ENCODE measurements at places on chromosomes 1 and 21.

GRCh38 chr1:184792450-184792969, 37.9 kb upstream of the EDEM3 start:
- DNase-seq = no peak

DNA sequence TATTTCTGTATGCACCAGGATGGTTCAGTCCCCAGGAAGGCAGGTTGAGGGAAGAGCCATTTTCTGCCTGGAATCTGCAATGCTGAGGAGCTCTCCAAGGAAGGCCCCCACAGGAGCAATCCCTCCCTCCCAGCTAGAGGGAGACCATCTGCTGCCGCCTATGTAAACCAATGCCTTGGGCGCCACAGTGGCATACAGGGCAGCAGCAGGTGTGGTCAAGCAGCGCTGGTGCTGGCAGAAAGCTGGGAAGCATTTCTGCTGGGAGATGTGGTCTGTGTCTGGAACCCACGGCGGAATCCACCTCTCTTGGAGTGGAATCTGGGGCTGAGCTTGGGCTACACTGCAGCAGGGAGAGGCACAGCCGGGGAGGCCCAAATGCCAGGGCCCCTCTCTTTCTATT, 283.3 kb downstream of the RRAGC start:
- DNase-seq = peak; percentile 19

- no peak for DNase-seq
Observed at GRCh38 chr1:185487026-185487425, 170.0 kb upstream of the IVNS1ABP start.

- no peak for DNase-seq
Observed at GRCh38 chr1:241857131-241857530, 9.1 kb downstream of the EXO1 start.

DNA sequence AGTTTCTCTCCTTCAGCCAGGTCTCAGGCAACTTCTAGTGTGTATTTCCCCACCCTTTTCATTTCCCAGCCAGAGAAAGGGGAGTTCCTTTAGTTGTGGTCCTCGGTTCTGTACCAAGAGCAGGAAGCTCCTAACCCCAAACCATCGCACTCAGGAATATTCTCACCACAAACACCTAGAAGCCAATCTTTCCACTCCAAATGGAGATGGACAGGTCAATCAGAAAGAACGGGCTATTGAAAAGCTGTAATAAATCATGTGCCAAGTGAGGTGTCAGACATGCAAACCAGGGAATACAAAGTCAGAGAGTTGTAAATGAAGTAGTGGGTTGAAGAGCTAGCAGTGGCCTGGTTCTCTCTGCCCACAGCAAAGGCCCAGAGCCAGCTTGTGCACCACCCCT, 77.2 kb downstream of the KCNN3 start:
- DNase-seq = no peak

GRCh38 chr1:53315456-53316423, 12.1 kb downstream of the LRP8 start:
- DNase-seq = no peak

DNA sequence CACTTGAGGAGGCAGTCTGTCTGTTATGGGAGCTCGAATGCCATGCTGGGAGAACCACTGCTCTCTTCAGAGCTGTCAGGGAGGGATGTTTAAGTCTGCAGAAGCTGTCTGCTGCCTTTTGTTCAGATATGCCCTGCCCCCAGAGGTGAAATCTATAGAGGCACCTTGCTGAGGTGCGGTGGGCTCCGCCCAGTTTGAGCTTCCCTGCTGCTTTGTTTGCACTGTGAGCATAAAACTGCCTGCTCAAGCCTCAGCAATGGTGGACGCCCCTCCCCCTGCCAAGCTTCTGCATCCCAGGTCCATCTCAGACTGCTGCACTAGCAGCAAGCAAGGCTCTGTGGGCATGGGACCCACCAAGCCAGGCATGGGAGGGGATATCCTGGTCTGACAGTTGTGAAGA, 247.5 kb downstream of the LMX1A start:
- DNase-seq = no peak

- DNase-seq = no peak
Observed at GRCh38 chr1:25799935-25800702, at the start of gene SELENON. SELENON (plus strand) TSS chr1:25800193; CDS start chr1:25800231, 38 bp downstream.

- no peak for DNase-seq
Observed at GRCh38 chr1:63042278-63042677, 258.3 kb downstream of the ATG4C start.

- no peak for DNase-seq
Observed at GRCh38 chr1:172895761-172896160, 155.0 kb downstream of the TNFSF18 start.

- no peak for DNase-seq
Observed at GRCh38 chr21:36698385-36698980, 432 bp upstream of the SIM2 start.

- DNase-seq = no peak
Observed at GRCh38 chr1:13871413-13871812, 171.4 kb downstream of the PRDM2 start.

DNA sequence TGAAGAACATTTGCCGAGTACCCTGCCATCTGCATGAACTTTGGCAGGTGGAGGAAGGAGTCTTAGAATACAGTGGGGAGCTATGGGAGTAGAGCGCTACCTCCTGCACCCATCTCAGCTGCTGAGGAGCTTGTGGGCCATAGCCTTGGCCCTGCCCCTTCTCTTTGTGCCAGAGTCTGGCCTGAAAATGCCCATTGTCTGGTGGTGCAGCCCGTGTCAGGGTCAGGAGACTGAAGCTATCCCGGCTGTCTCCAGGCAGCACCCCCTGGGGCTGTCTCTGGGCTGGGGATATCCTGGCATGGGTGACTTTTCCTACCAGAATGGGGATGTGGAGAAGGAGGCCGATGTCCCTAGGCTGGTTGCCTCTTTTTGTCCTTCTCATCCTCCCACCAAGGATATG, 7.3 kb downstream of the IPO13 start:
- no peak for DNase-seq

GRCh38 chr1:223052931-223053330, 90.1 kb downstream of the TLR5 start:
- DNase-seq = no peak

DNA sequence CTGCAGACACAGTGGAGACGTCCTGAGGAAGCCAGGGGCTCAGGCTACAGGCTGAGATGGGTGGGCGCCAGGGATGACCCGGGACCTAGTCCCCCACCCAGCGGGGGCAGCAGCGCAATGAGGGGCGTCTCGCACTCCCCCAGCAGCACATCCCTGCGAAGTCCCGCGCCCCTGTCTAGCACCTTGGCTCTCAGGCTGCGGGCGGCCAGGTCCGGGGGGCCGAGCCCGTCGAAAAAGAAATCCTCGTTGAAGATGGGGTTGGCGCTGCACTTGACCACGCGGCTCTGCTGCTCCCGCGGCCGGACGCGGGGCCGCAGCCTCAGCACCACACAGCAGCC, 1.8 kb downstream of the C2CD4D start:
- DNase-seq = no peak

DNA sequence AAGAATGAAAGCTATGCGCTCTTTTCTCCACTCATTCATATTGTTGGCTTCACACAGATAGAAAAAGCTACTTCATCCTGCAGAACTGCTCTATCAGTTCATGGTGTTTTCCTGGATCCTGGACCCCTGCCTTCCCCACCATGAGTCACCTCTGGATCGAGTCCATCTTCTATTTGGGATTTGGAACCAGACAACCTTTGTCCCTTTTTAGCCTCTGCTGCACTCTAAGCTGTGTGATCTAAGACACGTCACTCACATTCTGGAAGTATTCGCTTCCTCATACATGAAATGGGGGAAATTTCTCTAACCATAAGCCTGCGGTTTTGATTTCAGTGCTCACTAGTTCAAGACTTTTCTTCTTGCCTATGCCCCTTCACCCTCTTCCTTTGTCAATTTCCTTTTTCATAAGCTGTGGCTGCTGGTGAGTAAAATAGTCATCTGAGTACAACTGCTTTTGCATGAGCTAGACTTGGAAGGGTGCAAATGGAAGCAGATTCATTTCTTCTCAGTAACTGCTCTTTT, 14.1 kb upstream of the DEGS1 start:
- DNase-seq = peak; percentile 58

GRCh38 chr1:101064697-101065096, 39.1 kb upstream of the DPH5 start:
- no peak for DNase-seq

GRCh38 chr1:83756984-83757717, 241.8 kb downstream of the TTLL7 start:
- no peak for DNase-seq

GRCh38 chr21:34156957-34157356, 83.6 kb downstream of the MRPS6 start:
- DNase-seq = no peak

DNA sequence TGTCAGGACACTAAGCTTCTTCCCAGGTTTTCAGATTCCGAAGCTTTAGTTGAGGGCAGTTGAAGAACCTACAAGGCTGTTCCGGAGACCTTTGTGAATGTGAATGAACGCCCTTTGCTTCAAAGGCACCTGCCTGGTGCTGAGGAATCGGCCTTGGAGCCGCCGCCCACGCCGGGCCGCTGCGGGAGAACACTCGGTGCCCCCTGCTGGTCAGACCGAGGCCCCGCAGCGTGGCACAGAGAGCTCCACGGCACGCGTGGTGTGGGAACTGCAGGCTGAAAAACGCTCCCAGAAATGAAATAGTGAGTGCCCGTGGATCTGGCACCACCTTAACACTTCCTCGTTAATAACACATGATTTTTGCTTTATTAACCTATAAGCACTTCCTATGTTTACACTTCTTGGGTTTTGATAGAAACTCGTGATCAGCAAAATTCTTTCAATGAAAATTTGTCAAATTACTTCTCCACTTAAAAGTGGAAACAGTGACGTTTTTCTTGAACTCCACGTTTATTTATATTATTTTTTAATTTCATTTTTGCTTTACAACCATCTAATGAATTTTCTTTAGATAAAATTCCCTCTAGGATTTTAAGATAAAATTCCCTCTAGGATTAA, 460.6 kb downstream of the DSCAM start:
- no peak for DNase-seq

GRCh38 chr1:54481201-54481884, 66.7 kb upstream of the ACOT11 start:
- DNase-seq = no peak

DNA sequence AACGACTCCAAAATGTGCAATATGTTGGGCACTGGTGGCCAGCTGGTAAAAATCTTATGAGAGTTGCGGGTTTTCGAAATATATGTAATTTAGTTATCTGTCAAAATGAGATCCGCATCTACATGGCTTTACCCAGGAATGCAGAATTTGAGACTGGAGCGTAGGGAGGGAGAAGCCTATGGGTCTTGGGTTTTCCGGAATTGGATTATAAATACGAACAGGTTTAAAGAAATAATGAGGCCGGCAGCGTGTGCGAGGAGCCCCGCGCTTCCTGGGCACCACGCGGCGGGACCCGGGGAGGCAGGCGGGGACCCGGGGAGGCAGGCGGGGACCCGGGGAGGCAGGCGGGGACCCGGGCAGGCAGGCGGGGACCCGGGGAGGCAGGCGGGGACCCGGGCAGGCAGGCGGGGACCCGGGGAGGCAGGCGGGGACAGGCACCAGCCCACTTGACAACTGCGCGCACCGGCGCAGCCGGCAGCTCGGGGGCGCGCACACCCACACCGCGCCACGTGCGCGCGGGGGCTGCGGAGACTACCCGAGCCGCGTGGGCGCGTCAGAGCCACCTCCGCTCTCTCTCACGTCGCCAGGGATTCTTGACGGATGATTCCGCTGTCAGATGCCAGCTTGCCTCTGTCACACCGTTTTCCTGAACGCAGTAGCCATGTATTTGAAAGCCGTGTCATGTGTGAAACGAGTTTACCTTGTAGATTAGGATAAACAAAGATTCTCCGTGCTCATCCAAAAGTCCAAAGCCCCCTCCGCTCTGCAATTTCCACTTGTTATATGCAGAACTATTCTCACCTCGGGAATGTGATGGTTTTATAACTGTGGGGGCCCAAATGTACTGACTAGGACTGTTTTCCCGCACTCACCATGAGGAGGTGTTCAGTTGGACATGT, 54.3 kb upstream of the HNRNPU start:
- DNase-seq = peak; percentile 54

GRCh38 chr1:36982709-36983108, 51.6 kb downstream of the GRIK3 start:
- no peak for DNase-seq

DNA sequence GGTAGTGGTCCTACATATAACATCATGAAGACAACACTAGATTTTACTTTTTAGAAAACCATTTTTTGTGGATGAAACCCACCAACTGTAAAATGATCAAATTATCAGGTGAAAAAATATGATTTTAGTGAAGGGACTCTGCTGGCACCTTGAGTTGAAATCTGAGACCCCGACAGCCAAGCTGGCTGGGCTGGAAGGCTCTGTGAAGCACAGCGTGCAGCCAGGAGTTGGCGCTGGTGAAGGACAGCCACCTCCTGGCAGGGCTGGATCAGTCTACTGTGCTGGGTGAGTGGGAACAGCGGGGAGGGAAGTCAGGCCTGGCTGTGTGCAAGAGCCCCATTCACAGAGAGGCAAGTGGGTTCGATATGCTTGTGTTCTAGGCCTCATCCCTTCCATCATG, 47.9 kb downstream of the DDAH1 start:
- DNase-seq = no peak

DNA sequence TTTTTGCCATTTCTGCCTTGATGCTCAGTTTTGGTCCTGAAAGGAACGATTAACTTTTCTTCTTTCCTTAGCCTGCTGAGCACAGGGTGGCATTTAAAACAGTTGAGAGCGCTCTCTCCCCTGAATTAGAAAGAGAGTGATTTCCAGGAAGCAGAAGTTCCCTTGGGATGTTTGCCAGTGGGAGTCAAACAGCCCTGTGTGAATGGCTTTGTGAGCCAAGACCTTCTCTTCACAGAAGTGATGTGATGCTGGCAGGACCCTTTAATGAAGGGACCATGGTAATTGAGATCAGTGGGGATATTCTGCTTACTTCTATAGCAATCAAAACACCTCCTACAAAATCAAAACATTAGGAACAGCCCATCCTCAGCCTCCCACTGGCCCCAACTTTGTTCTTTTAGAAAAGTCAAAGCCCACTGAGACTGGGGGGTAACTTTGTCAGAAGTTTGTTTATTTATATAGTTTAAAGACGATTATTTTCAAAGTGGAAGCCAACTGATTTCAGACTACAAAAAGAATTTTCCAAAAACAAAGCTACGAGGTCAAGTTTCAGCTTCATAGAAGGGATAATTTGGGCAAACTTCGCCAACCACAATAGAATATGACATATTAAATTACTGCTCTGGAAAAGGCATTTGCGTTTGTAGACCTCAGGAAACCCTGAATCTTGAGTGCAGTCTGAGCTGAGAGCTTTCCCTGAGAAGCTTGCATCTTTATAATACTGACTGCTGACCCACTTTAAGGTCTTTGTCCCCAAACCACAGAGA, 122.7 kb downstream of the GABPA start:
- DNase-seq = no peak

GRCh38 chr1:64890699-64891447, 75.5 kb downstream of the JAK1 start:
- no peak for DNase-seq

GRCh38 chr1:160103658-160104408, 5.4 kb upstream of the IGSF8 start:
- no peak for DNase-seq

- no peak for DNase-seq
Observed at GRCh38 chr1:33042831-33043230, 6.1 kb upstream of the AK2 start.

- no peak for DNase-seq
Observed at GRCh38 chr1:116353155-116353554, 19.9 kb upstream of the ATP1A1 start.

- no peak for DNase-seq
Observed at GRCh38 chr21:33029975-33030461, 4.3 kb downstream of the OLIG2 start.
